ENCODE measurements at places on chromosomes 5 and 9.

- no peak for DNase-seq
Observed at GRCh38 chr9:130781569-130781968, 53.5 kb upstream of the ABL1 start.

DNA sequence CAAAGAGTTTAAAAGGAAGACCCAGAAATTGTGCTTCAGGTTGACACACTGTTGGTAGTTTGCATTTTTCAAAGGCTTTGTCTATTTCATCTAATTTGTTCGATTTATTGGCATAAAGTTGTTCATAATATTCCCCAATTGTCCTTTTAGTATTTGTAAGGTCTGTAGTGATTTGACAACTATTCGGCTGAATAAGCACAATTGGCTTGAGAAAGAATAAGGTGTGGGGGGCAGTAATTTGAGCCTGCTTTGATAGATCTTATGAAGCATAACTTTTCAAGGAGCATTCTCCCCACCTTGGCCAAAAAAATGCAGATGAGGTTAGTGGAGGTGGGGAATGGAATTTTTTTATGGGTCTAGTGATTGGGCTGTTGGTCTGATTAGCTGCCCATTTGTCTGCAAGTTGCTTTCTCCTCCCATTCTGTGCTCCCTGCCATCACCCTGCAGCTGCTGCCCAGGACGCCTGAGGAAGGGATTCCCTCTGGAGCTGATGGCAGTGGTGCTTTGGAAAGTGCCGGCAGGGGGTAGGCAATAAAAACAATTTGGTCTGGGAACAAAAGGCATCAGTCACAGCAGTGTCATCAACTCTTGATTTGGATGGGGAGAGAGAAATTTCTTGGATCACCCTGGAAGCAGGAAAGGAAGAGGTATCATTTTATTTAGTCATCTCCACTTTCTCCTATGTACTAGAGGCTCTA, 26.6 kb downstream of the WNT8A start:
- DNase-seq = no peak

DNA sequence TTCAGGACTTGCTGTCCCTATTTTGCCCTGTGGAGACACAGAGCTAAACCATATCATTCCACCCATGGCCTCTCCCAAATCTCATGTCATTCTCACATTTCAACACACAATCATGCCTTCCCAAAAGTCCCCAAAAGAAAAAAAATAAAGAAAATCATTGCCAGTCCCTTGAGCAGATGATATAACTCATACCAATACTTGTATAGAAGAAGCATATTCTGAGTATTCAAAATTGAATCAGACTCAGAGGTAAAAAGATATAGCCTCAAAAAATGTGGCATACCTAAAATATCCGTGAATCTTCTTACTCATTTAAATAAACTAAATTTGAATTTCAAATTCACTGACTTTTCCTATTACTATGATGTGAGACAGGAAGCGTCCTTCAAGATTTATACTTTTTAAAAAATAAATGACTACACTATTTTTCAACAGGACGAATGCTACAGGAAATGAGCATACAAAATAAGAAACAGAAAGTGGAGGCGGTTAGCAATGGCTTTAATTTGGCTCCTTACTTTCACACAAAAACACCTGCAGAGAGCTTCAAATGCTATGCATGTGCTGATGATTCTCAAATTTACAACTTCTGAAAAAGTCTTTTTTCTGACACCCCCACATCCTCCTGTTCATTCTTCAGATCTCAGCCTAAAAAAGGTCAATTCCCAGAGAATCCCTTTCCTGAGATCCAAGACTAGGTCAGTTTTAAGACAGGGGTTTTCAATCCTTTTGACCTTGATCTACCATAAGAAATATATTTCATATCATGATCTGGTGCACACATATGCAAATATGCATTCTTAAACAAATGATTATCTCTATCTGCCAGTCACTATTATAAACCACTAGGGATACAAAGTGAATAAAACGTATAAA, 39.6 kb upstream of the DMXL1 start:
- DNase-seq = peak; percentile 82

DNA sequence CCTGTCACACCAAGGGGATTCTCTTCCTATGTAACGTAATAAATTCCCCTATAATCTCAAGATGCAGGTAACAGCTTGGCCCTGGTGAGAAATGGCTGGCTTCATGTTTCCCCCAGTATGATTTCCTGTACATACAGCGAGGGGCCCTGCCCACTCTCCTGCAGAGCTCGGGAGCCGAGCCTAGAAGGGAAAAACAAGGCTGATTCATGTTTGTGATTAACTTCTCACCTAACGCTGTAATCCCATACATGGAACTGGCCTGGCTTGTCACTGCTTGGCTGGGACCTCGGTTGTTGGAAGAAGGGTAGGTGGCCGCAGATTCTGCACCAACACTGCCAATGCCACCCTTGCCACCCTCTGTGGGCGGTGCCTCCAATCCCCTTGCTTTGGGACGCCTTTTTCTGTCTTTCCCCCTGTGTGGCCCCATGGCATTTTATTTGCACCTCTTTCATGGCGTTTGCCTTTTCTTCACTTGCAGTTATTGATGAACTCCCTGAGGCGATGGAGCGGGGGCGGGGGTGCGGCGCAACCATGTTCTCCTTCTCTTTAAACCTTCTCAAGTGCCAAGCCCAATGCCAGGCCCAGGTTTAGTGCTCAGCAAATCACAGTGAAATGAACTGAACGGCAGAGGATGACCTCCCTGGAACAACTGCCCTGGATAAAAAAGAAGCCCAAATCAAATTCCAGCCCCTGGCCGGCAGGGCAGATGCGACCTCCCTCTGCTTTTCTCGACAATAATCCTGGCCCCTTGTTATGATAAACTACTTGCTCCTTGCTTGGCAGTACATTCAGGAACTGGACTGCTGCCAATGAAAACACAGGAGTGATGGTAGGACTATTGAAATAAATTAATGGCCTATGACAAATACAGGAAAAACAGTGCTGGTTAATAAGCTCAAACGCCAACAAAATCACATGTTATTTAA, 108.1 kb downstream of the TMEM174 start:
- DNase-seq = no peak

- peak; percentile 42 for DNase-seq
Observed at GRCh38 chr9:127154390-127155191, 32.2 kb upstream of the ANGPTL2 start.

DNA sequence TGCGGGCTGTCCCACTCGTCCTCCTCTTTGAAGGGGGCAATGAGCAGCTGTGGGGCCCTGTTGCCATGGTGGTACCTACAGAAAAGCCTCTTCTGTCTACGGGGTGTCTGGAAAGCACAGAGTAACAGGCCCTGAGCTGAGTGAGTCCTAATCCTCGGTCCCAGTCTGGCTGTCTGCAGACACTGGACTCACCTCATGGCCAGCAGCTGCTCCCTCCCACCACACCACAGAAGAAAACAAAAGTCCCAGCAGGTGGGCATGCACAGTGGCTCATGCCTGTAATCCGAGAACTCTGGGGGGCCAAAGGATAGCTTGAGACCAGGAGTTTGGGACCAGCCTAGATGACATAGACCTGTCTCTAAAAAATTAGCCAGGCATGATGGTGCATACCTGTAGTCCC, 19.9 kb downstream of the P4HA2 start:
- DNase-seq = no peak

GRCh38 chr5:97874491-97874890, 691.4 kb upstream of the RIOK2 start:
- no peak for DNase-seq

DNA sequence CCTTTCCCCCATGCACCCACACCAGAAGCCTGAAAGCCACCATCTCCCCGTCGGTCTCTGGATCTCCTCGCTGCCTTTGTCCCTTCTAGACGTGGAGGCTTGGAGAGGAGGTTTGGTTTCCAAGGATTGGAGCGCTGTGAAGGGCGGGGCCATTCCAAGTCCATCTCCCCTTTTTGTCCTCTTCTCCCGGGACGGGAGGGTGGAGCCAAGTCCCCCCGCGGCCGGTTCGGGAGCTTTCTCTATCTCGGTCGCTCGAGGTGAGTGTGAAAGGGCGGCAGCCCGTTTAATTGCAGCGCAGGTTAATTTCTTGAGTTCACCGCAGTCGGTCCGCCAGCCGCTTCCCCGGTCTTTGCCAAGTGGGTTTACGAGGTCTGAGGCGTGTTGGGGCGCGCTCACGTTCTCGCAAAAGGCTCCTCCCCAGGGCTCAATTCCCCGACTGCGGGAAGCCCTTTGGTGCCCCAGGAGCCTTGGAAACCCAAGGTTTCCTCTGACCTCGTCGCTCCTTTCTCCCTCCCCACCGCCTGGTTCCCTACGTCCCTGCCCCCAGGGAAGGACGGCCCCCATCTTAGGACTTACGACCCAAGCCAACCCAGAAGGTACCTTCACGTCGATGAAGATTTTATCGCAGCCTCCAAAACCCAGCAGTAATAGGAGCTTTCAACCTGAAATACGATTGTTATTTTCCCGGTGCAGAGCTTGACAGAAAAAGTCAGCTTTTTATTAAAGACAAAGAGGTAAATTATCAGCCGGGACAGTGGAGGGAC, 2.8 kb upstream of the ZNF462 start:
- DNase-seq = no peak

DNA sequence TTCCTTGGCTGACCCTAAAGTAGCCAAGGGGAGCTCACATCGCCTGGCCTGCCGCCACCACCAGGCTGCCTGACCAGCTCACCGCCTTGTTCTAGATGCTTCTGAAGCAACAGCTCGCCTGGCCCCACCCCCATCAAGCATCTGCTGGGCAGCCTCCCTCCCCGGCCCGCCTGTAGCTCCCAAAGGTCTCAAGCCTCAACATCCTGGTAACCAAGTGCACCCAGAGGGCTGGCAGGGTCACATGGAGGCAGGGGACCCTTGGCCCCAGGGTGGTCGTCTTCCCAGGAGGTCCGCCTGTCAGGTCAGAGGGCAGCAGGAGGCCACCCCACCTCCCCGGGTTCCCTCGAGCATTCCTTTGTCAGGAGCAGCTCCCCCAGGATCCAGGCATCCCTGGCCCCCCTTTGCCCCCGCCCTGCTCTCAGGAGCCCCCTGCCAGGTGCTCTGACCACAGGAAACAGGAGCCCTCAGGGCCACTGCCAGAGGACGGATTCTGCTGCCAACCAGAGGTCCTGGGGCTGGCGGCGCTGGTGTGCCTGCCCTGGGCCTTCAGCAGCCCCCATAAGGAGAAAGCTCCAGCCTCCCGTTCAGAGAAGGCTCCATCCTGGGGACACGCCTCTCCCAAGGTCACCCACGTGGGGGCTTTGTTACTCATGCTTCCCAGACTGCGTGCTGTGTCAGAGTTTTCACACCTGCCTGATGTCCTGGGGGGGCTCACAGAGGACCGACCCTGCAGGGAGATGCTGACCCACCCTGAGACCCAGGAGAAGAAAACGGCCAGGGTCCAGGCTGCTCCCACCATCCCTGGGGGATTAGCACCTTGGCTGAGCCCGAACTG, 3.5 kb upstream of the LRRC14B start:
- DNase-seq = no peak

GRCh38 chr9:83588256-83588655, 34.7 kb upstream of the IDNK start:
- DNase-seq = no peak

GRCh38 chr9:91935805-91936514, 14.1 kb downstream of the ROR2 start:
- DNase-seq = no peak

GRCh38 chr5:39547553-39548154, 122.9 kb upstream of the DAB2 start:
- DNase-seq = peak; percentile 69

GRCh38 chr9:127132921-127133647, 10.6 kb upstream of the ANGPTL2 start:
- DNase-seq = no peak

DNA sequence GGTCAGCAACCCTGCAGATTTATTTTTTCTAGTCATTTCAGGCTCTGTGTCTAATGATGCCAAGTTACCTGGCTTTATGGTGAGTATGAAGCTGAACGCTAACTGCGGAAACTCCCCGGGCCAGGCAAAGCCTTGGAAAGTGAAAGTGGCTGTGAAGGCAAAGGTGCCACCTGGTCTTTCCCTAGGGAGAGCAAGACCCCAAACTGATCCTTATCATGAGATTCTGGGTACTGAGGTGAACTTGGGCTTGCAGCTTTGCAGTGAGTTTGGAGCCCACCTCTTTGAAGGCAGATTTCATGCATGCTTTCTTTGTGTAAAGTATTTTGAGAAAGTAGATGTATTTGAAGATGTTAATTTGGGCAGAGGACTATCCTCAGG, 63.3 kb downstream of the CARTPT start:
- no peak for DNase-seq

GRCh38 chr9:70506159-70506558, 91.7 kb upstream of the KLF9 start:
- DNase-seq = no peak

- no peak for DNase-seq
Observed at GRCh38 chr9:12740845-12741244, 34.0 kb upstream of the LURAP1L start.

GRCh38 chr9:71670121-71670520, 98.2 kb downstream of the CEMIP2 start:
- DNase-seq = no peak

DNA sequence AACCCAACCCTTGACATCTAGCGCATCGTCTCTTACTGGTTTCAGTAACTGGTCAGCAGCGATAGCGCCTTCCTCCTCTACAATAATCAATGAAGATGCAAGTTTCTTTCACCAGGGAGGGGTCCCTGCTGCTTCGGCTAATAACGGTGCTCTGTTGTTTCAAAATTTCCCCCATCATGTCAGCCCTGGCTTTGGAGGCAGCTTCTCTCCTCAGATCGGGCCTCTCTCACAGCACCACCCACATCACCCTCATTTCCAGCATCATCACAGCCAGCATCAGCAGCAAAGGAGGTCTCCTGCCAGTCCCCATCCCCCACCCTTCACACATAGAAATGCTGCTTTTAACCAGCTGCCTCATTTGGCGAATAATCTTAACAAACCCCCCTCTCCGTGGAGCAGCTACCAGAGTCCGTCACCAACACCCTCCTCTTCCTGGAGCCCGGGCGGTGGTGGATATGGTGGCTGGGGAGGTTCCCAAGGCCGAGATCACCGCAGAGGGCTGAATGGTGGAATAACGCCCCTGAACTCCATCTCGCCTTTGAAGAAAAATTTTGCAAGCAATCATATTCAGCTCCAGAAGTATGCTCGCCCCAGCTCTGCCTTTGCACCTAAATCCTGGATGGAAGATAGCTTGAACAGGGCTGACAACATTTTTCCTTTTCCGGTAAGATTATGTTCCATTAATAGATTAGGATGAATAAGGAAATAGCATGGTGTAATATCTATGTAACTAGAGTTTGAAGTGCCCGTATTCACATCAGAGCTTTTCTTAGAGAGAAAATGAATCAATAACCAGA, 2.2 kb downstream of the CPEB4 start:
- peak; percentile 66 for DNase-seq

- no peak for DNase-seq
Observed at GRCh38 chr9:130043654-130044623, 950 bp upstream of the FNBP1 start.

DNA sequence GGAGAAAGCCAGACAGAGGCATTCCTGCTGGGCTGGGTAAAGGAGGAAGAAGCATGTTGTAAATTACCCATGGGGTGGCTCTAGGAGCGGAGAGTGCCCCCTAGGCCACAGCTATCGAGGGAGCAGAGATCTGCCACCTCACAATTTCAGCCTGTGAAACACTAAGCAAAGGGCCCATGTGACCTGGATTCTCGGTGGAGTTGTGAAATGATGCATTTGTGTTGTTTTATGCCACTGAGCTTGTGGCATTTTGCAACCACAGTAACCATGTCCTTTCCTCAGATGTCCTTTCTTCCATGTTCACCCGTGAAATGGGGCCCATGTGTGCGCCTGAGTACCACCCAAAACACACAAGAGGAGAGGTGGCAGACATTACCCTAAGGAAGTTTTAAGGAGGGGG, 159.3 kb downstream of the SYK start:
- DNase-seq = no peak

- DNase-seq = no peak
Observed at GRCh38 chr5:55180016-55180415, 7.0 kb upstream of the CDC20B start.
